ENCODE measurements at places on chromosomes 7 and 10. TPM values are rescaled to one million over a fixed set of nuclear protein-coding genes. Genes with fewer than 3 reads are reported as not detected.

DNA sequence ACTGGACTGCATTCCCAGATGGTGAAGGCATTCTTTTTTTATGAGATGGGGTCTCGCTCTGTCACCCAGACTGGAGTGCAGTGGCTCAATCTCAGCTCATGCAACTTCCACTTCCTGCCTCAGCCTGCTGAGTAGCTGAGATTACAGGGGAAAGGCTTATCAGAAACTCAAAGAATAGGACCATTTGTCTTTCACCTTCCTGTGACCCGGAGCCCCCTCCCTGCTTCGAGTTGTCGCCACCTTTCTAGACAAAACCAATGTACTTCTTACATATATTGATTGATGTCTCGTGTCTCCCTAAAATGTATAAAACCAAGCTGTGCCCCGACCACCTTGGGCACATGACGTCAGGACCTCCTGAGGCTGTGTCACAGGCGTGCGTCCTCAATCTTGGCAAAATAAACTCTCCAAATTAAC is 1.8 kb upstream of the METTL27 start:
- DNase-seq: no peak

Gene DOCK4
- 48.0 TPM for total RNA-seq

DNA sequence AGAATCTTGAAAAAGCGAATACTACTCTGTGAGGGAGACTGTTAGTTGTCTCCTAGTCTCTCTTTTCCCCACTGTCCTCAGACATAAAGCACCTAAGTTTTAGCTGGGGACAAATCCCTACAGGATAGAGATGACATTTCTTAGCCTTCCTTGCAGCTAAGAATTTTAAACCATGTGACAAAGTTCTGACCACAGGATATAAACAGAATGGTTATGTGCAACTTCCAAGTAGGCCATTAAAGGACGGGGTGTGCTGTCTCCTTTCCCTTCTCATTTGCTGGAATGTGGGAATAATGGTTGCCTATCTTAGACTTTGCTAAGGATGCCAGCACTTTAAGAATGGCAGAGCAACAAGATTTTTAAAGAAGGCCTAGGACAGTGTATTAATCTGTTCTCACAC is 74.9 kb upstream of the PRPS1L1 start:
- DNase-seq: no peak

DNA sequence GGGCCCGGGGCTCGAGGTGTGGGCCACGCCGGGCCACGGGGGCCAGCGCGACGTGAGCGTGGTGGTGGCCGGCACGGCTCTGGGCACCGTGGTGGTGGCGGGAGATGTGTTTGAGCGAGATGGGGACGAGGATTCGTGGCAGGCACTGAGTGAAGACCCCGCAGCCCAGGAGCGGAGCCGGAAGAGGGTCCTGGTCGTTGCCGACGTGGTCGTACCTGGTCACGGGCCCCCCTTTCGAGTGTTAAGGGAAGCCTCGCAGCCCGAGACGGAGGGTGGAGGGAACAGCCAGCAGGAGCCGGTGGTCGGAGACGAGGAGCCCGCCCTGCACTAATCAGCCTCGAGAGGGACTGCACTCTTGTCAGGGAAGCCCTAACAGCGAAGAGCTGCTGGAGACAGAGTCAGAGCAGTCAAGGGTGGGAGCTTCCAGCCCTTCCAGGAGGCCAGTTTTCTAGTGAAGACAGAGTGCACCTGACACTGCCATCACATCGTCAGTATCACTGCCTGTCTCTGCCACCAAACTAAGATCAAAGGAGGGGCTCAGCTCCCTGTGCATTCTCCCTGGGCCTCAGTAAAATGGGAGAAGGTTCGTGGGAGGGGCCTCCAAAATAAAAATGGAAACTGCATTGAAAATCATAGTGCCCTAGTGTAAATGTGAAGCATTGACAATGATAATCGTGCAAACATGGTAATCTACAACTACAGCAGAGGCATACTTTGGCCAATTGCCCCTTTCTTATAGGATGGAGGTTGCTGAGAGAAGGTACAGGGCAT is 1.3 kb downstream of the MBLAC1 start:
- no peak for DNase-seq

GRCh38 chr7:107850643-107851042 is 40.3 kb upstream of the DLD start:
- no peak for DNase-seq

DNA sequence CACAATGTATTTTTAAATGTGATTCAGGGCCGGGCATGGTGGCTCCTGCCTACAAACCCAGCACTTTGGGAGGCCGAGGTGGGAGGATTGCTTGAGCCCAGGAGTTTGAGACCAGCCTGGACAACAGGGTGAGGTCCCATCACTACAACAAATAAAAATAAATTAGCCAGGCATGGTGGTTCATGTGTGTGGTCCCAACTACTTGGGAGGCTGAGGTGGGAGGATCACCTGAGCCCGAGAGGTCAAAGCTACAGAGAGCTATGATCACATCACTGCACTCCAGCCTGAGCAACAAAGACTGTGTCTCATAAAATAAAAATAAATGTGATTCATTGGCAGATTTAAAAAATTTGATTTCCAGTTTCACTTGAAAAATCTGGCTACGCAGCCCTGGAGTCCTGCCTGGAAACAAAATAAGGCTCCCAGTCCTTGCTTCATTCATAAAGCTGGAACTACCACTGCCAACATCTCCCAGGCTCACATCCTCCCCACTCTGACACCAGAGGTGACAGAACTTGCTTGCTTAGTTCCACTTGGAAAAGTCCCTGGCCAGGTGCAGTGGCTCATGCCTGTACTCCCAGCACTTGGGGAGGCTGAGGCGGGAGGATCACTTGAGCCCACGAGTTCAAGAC is 27.9 kb upstream of the SLC35G1 start:
- DNase-seq: no peak

DNA sequence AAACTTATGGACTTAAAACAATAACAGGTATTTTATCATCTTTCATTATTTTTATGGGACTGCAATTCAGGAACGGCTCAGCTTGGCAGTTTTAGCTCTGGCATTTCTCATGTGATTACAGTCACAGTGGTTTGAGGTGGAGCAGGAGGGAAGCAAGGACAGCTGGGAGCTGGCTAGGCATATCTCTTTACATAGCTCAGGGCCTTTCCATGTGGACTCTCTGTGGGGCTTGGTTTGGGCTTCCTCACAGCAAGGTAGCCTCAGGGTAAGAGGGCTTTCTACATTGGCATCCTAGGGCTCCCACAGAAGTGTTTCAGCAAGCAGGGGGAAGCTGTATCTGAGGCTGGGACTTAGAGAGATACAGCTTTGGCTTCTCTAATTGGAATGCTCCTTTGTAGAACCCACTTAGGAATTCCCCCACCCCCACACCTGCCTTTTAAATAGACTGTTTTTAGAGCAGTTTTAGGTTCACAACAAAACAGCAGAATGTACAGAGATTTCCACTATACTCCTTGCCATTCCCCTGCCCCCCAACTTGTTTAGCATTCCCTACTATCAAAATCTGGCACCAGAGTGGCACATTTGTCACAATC is 26.6 kb upstream of the SDHAF3 start:
- DNase-seq: no peak

GRCh38 chr10:99532687-99533495 is at the start of gene NKX2-3:
Gene NKX2-3 (plus strand): TSS chr10:99532942. CDS start chr10:99533132, 190 bp downstream.
- DNase-seq: no peak

DNA sequence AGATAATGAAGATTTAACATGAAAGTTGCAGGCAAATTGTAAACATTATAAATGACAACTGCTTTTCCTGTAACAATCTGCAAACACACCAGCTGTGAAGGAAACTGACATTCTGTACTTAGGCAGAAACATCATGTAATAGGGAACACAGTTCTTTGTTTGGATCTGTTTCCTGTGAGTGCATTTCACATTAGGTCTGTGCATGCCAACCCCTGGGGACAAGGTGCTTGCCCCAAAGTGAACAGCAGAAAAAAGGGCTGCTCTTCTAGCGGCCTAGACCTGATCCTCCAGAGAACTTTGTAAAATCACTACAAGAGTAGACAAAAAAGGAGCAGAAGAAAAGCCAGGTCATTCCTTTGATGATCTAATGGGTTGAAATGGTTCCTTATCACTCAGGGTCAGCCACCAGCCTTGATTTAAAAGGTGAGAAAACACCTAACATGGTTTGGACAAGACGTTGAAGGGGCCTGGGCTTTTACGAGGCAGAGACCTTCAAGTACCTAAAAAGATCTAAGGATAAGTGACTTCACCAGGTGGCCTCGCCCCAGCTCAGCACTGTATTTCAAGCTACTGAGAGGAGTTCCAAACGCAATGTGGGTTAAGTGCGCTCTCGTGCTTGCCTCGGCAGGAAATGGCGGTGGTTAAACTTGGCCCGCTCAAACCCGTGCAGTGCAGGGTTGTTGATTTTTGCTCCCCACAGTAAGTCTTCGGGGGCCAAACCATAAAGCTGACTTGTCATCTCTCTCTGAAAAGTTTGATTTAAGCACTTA is 249.7 kb downstream of the CREB5 start:
- DNase-seq: no peak

Gene NUTM2A
- total RNA-seq: 3.3 TPM

DNA sequence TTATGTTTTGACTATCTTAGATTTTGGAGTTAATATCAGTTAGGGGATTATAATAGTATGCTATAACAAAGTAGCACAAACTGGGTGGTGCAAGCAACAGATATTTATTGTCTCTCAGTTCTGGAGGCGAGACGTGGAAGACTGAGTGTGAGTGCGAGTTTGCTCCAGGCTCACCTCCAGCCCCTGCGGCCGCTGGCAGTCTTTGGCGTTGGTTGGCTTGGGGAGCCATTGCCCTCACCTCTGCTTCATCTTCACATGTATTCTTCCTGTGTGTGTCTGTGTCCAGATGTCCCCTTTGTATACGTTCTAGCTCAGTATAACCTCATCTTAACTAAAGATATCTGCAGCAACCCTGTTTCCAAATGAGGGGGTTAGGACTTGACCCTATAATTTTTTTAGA is 343.9 kb upstream of the COBL start:
- DNase-seq: no peak

Gene MKI67
- total RNA-seq: 9.6 TPM

- DNase-seq: no peak
Observed at GRCh38 chr7:129831424-129832058, 121.2 kb downstream of the UBE2H start.

- no peak for DNase-seq
Observed at GRCh38 chr10:43172645-43173044, 34.4 kb downstream of the CSGALNACT2 start.

GRCh38 chr7:8210845-8211724 is 50.9 kb downstream of the ICA1 start:
- DNase-seq: no peak

DNA sequence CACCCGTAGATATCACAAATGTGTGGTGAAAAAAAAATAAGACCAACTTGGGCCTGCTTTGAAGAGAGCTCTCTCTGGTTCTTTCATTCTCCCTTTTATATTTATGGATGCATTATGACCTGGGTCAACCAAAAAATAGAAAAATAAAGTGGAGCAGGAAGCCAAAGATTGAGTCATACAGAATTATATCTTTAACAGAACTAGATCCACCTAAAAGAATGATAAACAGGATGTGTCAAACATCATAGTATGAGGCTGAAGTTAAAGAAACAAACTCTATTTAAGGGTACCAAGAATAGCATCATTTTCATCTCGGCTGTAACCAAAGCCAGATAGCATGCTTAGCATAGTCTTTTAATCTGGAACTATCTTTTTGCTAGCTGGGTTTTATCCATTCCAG is 28.8 kb upstream of the NMT2 start:
- no peak for DNase-seq

Gene GBX1
- total RNA-seq: not detected

Gene TMEM176B
- total RNA-seq: 122 TPM

GRCh38 chr7:103487419-103487818 is 41.4 kb upstream of the SLC26A5 start:
- DNase-seq: no peak

DNA sequence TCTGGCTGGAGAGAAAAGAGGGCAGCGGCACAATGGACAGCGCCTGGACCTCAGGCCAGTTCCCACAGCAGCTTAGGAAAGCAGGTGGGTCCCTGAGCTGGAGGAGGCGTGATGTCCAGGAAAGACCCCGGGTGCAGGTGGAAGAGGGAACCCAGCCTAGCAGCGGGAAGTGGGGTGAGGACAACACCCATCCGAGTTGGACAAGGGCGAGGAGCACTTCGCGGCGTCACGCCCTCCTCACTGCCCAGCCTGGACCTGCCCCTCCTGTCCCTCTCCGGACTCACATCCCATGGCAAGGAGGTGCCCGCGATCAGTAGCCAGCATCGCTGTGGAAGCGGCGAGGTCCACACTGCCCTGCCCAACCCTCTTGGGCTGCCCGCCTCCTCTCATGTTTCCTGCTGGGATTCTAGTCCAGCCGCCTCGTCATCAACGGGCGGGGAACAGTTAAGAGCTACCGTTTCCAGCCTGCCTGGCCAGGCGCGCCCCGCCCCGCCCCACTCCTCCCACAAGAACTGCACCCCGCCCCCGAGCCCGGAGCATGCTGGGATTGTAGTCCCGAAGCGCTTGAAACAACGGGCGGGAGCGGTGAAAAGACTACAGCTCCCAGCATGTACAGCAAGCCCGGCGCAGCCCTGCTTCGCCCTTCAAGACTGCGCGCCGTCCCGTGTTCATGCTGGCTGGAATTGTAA is 930.6 kb upstream of the ZNF722 start:
- no peak for DNase-seq

DNA sequence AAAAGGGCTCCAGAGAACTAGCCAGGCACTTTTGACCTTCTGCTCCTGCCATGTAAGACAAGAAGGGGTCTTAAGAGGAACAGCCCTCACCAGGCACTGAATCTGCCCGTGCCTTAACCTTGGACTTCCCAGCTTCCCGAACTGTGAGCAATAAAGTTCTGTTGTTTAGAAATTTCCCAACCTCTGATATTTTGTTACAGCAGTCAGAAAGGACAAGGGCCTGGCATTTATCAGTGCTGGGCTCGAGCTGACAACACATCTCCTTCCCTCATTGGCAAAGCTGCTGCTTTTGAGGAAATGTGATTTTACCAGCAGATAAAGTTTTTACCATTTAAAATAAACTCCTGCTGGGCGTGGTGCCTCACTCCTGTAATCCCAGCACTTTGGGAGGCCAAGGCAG is 103.5 kb downstream of the GPR26 start:
- no peak for DNase-seq

GRCh38 chr7:24842449-24843241 is 85.4 kb upstream of the GSDME start:
- DNase-seq: no peak

- no peak for DNase-seq
Observed at GRCh38 chr7:94741179-94741578, 85.2 kb upstream of the SGCE start.

GRCh38 chr10:132885451-132886210 is 56.7 kb downstream of the CFAP46 start:
- no peak for DNase-seq

- no peak for DNase-seq
Observed at GRCh38 chr10:111127081-111127848, 50.4 kb downstream of the ADRA2A start.

Gene PRR15
- total RNA-seq: 7.5 TPM

- DNase-seq: no peak
Observed at GRCh38 chr7:142053988-142054387, 57.5 kb upstream of the MGAM2 start.

Gene CDNF
- 1.6 TPM for total RNA-seq

GRCh38 chr7:30815388-30815854 is 44.2 kb downstream of the MINDY4 start:
- no peak for DNase-seq

Gene STAMBPL1
- total RNA-seq: 16.0 TPM

All from omental fat pad (tissue), 4 donors.